ENCODE measurements at places on chromosomes 12 and 14.

- no peak for DNase-seq
Measured at GRCh38 chr12:40105265-40105514, 691 bp downstream of the SLC2A13 start.

DNA sequence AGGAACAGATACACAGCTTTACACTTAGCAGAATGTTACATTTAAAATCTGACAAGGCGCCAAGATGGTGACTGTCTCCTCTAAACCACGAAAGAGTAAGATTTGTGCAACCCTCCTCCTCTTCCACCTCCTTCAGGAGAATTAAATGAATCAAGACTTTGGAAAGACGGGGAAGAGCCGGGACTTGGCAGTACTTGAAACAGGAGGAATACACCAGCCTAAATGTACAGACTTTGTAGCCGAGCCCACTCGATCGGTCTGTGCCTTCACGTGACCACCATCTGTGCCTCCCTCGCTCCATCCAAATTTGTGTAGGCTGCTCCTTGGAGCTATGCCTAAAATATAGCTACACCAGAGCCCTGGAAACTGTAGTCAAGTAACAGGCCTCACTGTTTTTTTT is 38.3 kb downstream of the SSPN start:
- no peak for DNase-seq

- DNase-seq, result no peak
Measured at GRCh38 chr12:101850199-101850598, 19.4 kb upstream of the GNPTAB start.

DNA sequence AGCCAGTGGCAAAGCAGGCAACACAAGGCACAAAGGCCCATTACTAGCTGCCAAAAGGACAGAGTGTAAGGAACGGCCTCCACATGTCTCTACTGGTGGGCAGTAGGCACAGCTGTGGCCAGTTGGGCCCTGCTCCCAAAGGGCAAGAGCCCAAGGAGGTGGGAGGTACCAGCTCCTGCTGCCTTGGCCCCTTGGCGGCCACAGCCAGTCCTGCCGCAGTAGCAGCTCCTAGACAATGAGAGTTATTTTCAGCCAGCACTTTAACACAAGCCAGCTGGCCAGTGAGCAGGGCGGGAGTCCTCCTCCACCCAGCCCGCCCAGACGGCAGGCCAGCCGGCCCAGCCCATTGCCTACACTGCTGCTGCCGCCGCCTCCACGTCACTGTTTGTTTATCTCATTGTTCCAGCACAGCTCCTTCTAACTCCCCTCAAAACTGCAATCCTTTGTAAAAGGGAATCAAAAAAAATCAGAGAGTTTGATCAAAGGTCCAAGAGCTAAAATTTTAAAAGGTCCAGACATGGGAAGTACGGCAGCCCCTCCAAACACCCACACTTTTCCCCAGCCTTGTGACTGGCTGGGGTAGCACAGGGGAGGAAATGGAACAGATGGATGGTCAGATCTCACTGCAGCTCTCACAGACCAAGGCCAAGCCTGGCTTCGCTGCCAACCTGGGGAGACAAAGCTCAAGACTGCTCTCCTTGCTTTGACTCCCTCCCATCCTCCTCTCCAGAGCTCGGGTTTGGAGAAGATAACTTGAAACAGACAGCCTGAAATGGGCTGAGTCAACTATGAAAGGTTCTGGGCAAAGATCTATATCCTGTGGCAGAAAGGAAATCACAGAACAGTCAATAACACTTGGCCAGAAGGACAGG is 33.5 kb downstream of the FMNL3 start:
- DNase-seq, result peak; percentile 41

GRCh38 chr12:61355105-61355504 is 905.1 kb upstream of the USP15 start:
- no peak for DNase-seq

GRCh38 chr14:23008831-23009230 is 1.1 kb downstream of the C14orf93 start:
- no peak for DNase-seq

DNA sequence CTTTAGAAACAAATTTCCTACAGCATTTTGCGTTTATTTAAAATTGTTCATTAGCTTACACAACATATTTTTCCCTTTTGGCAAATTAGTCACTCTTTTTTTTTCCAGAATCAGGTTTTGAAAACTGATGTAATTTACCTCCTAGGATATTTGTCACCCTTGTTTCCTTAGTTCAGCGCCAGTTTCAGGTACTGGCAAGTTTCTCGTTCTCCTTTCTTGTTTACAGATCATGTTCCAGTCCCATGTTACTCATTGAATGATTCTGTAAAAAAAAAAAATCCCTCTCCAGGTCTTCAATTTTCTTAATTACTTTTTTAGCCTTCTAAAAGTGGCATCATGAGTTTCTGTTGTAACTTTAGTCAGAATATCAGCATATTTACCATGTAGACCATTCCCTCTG is 2.7 kb downstream of the PPP4R4 start:
- DNase-seq, result no peak

DNA sequence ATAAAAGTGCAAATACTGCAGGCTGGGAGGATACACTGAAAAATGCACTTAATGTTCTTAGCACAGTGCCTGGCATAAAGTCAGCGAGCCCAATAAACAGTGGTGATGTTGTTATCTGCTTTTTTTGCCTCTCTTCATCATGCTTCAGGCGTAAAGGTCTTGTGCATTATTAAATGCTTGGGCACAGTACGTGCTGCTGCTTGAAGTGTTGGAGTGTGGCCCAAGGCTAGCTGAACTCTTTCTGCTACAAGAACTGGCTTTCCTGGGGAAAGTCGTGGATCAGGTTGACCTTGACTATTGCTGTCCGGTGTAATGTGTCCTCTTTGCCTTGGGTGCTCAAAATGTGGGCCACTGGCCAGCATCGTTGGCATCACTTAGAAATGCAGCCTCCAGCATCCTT is 43.0 kb downstream of the SMOC1 start:
- DNase-seq, result no peak

- DNase-seq, result peak; percentile 25
Measured at GRCh38 chr12:51421266-51421884, 3.3 kb upstream of the SLC4A8 start.

GRCh38 chr12:108313241-108313605 is 25.9 kb downstream of the CMKLR1 start:
- no peak for DNase-seq

DNA sequence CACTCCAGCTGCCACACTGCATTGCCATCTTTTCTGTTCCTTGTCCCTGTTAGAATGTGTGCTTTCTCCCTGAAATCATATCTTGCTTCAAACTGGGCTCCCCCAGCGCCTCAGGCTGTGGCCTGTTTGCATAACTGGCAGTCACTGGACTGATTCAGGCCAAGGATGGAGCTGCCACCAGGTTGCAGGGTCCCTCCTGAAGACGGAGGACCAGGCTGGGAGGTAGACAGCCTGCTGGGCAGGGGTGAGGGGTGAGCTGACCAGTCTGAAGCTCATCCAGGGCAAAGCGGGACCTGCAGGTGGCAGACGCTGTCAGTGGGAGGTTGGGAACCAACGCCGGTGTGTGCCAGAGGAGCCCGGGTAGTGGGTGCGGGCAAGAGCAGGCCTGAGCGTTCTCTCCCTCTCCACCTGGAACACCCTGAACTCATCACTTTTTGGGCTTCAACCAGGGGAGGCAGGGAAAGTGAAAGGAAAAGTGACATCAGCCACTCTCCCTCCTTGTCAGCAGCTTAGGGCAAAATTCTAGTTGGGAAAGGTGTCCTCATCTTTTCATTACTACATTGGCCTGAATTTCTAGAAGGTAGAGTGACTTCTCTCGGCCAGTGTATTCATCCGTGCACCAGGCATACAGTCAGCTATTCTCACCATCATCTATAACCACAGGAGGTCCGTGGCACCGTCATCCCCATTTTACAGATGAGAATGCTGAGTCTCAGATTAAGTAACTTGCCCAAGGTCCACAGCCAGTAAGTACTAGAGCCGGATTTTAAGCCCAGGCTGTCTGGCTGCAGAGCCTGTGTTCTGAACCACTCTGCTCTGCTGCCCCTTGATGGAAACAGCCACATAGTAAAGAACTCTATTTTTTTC is 219.1 kb downstream of the SLC41A2 start:
- no peak for DNase-seq

- no peak for DNase-seq
Measured at GRCh38 chr14:96398921-96399320, 7.0 kb downstream of the AK7 start.

GRCh38 chr12:117052386-117053049 is 46.7 kb downstream of the TESC start:
- DNase-seq, result no peak

DNA sequence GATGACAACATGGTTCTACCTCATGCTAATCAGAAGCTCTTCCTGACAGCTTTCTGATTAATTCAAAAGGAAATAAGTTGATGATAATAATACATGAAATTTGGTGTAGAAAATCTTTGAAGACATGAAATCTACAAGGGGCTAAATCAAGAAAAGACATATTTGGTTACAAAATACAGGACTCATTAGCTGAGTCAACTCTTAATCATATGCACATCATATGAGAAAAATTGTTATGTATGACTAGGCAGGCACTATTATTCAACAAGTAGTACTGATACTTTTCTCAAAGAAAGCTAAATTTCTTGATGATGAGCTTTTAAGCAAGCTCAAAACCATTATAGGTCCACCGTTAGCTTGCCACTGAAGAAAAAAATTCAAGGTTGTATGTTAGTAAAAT is 7.1 kb downstream of the ABCC9 start:
- no peak for DNase-seq

GRCh38 chr14:37124614-37125013 is 47.8 kb downstream of the SLC25A21 start:
- DNase-seq, result no peak

DNA sequence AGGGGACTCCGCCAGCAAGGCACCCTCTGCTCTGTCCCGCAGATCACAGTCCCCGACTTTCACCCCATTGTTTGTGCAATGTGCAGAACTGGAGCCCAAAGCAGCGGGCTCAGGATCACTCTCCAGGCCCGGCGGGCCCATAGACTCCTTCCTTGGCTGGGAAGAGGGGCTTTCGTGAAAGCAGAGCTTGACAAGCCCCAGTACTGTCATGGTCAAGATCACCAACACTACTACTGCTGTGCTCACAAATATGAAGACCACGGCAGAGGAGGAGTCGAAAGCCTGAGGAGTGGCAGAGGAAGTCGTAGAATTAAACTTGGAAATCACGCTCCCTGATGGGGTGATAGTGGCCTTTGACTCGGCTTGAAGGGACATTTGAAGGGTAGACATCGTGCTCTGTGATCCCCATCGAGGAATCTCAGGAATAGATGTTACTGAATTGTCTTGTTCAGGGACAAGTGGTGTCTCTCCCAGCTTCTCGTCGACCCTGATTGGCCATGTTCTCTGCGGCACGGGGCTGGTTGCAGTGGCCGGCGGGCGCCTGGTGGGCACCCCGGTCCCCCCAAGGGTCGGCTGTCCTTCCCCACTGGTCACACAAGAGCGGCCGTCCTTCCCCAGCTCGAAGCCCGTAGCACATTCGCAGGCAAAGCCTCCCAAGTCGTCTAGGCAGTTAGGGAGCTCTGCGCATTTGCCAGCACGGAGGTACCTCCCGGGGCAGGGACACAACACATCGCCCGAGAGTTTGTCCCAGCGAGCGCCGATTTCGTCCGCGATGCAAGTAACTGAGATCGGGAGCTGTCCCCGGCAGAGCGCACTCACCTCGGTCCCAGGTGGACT is 1.1 kb downstream of the CLEC14A start:
- no peak for DNase-seq

DNA sequence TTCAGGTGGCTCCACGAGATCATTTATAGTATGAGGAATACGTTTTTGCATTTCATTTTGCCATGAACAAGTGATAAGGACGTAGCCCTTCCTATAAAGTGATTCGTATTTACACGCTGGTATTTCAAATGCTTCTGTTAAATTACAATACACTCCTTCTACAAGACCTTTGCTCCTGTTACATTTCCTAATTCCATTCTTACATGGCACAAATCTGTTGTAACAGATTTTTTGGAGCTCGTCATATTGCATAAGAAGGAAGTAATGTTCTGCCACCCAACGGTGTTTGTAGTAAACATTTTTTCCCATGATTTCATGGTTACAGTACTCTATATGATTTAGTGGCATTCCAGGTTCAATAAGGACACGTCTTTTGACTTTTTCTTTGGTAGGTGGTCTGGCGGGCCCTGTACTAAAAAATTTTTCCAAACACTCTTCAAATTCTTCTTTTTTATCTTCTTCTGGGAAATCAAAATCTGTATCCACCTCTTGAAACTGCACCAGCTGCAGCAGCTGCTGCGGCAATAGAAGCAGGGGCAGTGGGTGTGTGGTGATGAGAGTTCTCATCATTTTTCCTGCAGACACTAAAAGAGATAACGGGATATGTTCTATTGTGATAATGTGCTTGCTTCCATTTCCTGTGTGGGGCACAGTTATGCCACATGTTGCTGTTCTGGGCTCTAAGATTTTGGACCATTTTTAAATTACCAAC is 4.2 kb downstream of the RNASE9 start:
- DNase-seq, result no peak

GRCh38 chr12:119679081-119679480 is 11.1 kb downstream of the PRKAB1 start:
- DNase-seq, result peak; percentile 74

GRCh38 chr14:102565959-102566358 is 26.5 kb upstream of the RCOR1 start:
- no peak for DNase-seq

- no peak for DNase-seq
Measured at GRCh38 chr14:63938198-63939005, 85.6 kb downstream of the SYNE2 start.

- DNase-seq, result no peak
Measured at GRCh38 chr14:77145975-77146740, 4.6 kb upstream of the ZDHHC22 start.

DNA sequence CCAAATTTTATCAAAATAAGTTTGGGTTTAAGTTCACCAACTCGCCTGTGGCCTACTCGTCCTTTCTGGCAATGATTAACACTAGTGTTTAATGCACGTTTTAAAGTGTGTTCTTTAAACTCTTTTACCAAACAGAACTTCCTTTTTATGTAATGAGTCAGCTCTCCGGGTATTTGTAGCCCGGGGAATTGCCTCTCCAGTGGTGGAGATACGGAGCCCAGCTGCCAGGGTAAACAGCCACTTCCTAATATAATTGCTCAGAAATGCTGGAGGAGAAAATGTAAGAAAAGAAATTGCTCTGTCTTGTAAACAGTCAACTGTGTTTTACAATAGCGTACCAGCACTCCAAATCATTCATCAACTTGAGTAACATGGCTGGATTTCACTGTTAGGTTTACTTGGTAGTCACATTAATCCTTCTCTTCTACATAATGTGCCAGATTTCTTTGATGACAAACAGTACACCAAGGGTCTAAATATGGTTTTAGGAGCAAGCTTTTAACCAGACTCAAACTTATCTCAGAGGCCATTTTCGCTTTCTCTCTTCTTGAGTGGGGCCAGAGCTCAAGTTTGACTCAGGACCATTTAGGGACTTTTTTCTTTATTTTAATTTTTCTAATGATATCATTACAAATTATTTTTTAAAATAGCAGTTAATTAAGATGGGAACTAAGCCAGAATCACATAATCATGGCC is 101.2 kb upstream of the SLC38A2 start:
- no peak for DNase-seq

GRCh38 chr12:130204541-130204953 is 42.3 kb downstream of the FZD10 start:
- DNase-seq, result no peak

GRCh38 chr12:113077859-113078255 is 21.3 kb downstream of the DTX1 start:
- DNase-seq, result no peak

GRCh38 chr12:70985850-70986249 is 65.3 kb upstream of the PTPRR start:
- no peak for DNase-seq

- DNase-seq, result no peak
Measured at GRCh38 chr14:72906316-72906715, 12.4 kb upstream of the DPF3 start.

Measured in NCI-H187 treated with DMSO at 0.1 percent for 48 hours (cell line).